ENCODE measurements at places on chromosomes 2 and 18. TPM values are rescaled to one million over a fixed set of nuclear protein-coding genes. Genes with fewer than 3 reads are reported as not detected.

UGT1A10 gene
- not detected for total RNA-seq

PECR gene
- total RNA-seq = 16.3 TPM

G6PC2 gene
- total RNA-seq = not detected

ASXL3 gene
- not detected for total RNA-seq

SKA1 gene
- total RNA-seq = 34.5 TPM

THUMPD2 gene
- total RNA-seq = 15.8 TPM

MBOAT2 gene
- 16.8 TPM for total RNA-seq
